AG04449 (cell line): ENCODE measurements at places on chromosomes 2 and 18.

DNA sequence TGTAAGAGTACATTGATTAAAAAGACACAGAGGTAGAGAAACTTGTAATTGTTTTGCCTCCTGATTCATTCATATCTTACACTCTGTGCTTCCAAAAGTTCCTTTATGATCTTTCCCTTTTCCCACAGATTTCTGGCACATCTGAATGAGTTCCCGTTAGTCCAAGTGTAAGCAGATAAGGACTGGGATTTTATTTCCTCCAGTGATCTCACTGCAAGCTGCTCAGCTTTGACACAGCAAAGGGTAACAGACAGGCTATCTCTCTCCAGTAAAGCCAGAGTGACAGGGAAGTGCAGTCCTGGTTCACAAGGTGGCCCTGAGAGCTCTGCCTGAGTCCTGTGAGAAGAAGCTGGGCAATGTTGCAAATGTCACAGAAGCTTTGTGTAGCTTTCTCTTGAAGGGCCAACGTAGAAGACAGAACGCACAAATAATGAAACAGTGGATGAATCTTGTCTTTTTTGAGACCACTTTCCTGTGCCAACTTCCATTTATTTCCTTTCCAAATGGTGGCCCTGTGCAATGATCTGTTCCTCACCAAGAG, 32.5 kb upstream of the KCNE4 start:
- no peak for DNase-seq

DNA sequence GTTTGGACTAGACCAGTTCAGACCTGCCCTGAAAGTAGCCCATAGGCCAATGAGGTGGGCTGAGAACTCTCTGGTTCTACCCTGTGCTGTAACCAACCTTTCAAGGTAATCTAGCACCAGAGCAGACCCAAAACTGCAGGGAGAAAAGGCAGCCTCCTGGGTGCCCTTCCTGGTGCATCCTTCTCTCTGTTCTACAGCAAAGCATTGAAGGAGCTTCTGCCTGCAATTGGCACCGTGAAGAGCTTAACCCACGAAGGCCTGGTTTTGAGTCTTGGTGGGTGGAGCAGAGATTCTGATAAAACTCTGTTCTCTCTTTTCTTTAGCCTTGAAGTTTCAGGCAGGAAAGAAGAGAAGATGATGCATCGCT, 55.5 kb downstream of the LIPG start:
- no peak for DNase-seq

- DNase-seq: no peak
Measured at GRCh38 chr2:8304821-8305766, 376.8 kb upstream of the ID2 start.

DNA sequence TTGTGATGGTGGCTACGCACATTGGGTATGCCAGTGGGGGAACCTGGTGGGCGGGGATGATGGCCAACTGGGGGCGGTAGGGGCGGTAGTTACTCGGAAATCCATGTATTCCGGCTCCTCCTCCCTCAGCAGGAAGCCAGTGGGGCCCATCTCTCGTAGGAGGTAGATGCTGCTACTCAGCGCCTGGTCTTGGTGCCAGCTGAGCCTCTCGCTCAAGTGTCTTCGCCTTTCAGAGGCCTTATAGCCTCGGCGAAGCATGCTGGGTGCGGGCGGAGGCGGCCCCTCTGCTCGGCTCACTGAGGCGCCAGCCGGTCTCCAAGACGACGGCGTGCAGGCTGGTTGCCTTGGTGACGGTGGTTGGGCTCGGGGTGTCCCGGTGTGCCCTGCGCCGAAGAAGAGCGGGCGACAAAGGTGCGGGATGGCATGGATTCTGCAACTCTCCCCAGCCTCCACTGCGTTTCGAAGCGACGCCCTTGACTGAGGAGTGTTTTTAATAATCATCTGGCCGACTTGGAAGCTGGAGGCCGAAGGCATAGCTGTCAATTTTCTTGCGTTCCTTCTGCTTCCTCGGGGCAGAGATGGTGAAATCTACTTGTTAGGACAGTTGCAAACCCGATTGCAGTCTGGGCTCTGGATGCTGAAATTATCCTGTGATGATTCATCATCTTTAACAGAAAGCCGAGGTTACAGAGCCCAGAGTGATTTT, at the start of gene ZSWIM2:
Gene ZSWIM2 (minus strand): TSS at position 298 of the 706 bp plus-strand sequence. CDS start 40 bp downstream, at position 258.
- peak; percentile 92 for DNase-seq

GRCh38 chr2:169137924-169138323, 68.6 kb downstream of the DHRS9 start:
- no peak for DNase-seq

GRCh38 chr18:29003194-29003593, 826.3 kb upstream of the CDH2 start:
- no peak for DNase-seq

DNA sequence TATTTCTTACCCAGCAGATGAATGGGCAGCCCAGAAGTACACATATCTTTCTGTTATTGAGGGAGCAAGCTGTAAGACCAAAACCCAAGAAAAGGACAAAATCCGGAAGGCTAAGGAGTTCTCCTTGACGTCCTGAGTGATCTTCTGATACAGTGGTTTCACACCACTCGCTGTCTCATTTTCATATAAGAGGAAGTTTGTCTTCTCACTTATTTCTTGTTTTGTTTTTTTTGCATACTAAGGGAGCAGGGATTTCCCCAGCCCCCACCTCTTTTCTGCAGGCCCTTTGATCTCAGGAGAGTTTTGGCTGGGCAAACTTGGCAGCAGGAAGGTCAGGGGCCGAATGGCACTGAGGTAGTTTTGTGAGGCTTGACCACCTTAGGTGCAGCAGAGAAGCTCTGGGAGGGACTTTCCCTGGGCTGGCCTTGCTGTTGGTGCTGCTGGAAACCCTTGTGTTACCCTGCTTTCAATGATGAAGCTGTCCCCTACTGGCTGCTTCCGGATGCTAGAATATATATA, 13.3 kb downstream of the CHRNA1 start:
- no peak for DNase-seq

DNA sequence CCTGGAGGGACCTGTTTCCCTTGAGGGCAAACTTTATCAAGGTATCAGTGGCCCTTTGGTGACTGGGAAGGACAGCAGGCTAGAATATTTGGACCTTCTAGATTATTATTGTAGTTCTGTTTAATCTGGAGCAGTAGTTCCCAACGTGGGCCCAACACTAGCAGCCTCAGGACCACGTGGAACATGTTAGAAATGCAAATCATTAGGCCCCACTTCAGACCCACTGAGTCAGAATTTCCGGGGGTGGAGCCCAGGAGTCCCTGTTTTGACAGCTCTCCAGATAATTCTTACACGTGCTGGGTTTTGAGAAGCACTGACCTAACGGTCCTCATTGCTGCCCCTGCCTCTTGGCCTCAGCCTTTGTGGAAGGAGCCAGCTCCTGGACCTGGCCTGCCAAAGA, 25.5 kb upstream of the DYNC2LI1 start:
- no peak for DNase-seq

GRCh38 chr2:133483181-133483580, 85.1 kb downstream of the NCKAP5 start:
- no peak for DNase-seq

GRCh38 chr2:223865124-223865523, 27.7 kb upstream of the AP1S3 start:
- no peak for DNase-seq

GRCh38 chr2:39994151-39994550, 215.1 kb upstream of the THUMPD2 start:
- DNase-seq: no peak

DNA sequence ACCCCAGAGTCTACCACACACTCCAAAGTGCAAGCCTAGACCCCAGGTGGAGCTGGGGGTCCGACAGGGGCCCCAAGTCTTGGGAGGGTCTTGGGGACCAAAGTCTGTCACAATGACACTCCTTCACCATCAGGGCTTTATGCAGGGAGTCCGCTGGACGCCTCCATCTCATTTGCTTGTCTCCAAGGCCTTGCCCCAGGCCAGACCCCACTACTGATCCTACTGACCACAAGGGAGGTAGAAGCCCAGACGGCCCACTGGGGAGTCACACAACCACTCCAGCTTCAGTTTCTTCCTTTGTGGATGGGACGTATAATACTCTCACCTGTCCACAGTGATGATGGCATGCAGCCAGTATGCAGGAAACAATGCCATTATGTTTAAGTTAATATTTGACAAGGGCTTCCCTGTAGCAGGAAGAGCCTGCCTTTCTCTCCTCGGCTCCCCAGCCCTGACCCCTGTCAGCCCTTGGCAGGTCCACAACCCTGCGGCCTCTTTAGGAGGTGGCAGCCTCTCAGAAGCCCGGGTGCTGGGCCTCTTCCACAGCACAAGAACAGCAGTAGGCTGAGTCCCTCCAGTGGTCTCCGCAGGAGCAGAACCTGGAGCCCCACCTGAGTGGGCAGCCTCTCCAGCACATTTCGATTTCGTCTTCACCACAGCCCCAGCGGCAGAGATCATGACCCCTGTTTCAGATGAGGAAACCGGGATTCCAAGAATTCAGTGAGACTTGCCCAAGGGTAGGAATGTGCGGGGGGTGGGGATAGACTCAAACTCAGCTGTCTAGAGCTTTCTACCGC, 6.5 kb downstream of the BIN1 start:
- no peak for DNase-seq

- DNase-seq: no peak
Measured at GRCh38 chr2:231429901-231430300, 34.4 kb downstream of the NCL start.

- no peak for DNase-seq
Measured at GRCh38 chr2:129175051-129175450, 804.4 kb upstream of the RAB6C start.

- no peak for DNase-seq
Measured at GRCh38 chr2:241002275-241003046, 4.0 kb downstream of the SNED1 start.

GRCh38 chr2:101478181-101479001, 3.5 kb upstream of the RFX8 start:
- no peak for DNase-seq

DNA sequence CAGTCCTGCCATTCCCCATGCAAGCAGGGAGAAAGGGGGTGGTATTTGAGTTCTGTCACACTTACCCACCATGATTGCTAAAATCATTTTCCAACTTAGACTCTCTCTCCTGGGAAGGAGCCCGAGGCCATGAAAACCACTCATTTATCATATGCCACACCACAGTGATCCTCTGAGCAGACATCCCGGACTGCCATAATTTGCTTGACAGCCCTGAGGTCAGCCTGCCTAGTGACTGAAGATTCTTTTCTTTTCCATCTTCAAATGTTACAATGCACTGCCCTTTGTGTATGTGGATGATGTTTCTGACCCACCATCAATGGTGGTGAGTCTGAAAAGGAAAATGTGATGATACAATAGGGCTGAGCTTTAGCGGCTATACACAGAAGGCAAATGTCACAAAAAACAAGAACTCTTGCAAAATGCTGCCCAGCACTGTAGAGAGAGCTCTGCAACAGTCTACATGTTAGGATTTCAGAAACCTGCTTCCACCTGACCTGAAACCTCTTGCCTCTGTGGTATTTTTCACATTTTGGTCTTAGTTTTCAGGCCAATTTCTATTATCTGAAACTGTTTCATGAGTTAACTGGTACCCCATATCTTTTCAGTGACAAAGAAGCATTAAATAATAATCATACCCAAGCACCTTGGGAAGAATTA, 272.8 kb downstream of the ZNF385B start:
- no peak for DNase-seq

DNA sequence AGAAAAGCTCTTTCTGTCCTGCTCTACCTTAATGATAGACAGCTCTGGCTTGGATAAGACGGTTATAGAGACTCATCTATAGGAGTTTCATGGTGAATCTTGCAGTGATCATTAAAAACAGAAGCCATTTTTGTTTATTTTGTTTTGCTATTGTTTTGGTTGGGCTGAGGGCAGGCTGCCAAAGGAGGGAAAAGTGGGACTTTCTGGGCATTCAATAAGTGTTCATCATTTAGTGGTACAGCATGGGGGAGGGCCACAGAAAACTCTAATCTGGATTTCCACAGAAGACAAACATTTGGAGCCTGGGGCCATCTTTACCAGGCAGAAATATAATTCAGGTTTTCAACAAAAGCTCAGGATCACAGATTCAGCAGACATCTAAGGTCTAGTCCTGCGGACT, 62.4 kb upstream of the EFEMP1 start:
- DNase-seq: no peak

- no peak for DNase-seq
Measured at GRCh38 chr2:151552287-151552686, 142.6 kb downstream of the RIF1 start.

DNA sequence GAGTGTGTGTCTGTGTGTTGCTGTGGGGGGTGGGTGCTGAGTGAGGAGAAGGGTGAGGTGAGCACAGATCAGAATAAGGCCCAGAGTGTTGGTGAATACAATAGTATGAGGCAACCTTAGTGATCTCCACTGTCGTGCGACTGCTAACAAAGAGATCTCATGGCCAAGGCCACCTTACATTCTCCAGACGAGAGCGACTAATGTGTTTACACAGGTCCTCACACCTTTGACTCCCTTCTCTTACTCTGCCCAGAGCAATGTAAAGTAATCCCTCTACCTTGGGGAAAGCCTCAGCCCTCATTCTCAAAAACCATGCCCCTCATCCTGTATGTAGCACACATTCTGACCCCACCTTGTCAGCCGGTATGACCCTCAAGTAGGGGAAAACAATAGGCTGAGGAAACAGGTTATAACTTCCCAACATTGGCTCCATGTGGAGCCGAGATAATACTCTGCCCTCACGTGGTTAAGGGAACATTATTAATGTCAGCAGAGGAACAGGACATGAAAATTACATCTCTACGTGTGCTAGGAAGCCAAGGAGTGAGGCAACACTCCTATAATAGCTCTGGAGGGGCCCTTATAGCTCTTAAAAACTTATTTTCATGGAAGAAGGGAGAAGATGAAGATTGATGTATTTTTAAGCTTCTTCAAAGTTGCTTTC, 323.0 kb upstream of the NT5C1B start:
- DNase-seq: no peak

DNA sequence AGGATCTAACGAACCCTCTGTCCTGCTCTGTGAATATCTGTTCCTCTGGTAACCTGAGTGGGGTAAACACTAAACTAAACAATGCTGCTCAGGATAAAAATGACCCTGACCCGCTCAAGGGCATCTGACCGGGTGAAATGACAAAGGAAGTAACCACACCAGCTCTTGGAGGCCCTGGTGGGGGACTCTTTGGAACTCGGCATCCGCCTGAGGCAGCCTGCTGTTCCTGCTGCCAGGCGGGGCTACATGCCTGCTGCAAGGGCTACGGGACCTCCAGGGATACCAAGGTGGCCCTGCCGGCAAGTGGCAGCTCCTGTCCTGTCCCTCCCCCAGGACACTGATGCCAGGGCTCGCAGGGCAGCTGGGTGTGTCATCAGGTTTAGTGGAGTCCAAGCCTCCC, 273.3 kb downstream of the HDAC4 start:
- no peak for DNase-seq

- DNase-seq: no peak
Measured at GRCh38 chr2:15935189-15935588, 5.2 kb upstream of the MYCN start.

GRCh38 chr18:10453806-10454680, at the start of gene APCDD1:
Gene APCDD1 (plus strand): TSS chr18:10454635. CDS start chr18:10454982, 347 bp downstream.
- DNase-seq: no peak

GRCh38 chr2:28591711-28592335, 96.0 kb downstream of the PLB1 start:
- DNase-seq: no peak
